ENCODE measurements at places on chromosomes 5 and 9.

DNA sequence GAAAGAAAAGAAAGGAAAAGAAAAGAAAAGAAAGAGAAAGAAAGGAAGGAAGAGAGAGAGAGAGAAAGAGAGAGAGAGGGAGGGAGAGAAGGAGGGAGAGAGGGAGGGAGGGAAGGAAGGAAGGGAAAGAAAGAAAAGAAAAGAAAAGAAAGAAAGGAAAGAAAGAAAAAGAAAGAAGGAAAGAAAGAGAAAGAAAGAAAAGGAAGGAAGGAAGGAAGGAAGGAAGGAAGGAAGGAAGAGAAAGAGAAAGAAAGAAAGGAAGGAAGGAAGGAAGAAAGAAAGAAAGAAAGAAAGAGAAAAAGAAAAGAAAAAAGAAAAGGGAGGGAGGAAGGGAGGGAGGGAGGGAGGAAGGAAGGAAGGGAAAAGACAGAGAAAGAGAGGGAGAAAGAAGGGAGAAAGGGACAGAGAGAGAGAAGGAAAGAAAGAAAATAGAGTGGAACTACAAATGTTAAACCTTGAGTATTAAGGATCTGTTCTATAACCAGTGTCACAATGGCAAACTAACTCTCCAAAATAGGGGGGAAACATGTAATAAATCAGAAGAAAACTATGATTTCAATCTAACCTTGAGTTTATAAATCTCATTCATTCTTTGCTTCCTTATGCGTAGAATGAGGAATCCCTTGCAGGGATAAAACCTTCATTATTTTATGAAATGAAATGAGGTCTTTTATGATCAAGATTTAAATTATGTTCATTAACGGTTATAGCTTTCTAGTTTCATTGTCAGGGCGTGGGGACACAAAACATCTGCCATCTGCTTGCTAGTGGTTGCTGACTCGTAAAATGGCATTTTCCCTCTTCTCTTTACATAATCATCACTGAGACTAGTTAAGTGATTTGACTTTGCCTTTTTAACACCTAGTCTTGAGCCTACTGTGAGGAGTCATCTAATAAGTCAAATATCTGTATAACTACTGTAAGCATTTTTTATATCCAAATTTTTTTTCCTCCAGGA lies 40.7 kb upstream of the RAD23B start:
- no peak for DNase-seq

- no peak for DNase-seq
Measured at GRCh38 chr9:126377536-126377935, 50.9 kb downstream of the MVB12B start.

GRCh38 chr5:31781772-31782171 lies 142.8 kb downstream of the PDZD2 start:
- DNase-seq = no peak

- DNase-seq = no peak
Measured at GRCh38 chr5:127031863-127032232, 1.5 kb upstream of the MARCHF3 start.

DNA sequence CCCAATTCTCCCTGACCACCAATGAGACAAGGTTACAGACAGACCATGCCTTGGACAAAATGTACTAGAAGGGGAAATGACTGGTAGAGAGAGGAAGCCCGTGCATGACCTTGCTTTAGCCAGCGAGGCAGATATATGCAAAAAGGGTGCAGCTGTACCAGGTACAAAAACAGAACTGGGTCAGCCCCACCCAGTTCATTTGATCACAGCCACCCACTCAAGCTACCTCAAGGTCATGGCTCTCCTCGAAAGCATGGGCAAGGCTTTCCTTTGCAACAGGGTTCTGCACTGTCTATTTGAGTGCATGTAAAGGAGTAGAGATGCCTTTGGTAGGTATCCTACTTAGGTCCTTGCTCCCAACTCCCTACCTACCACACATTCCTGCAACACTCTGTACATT lies 33.3 kb downstream of the TLE1 start:
- DNase-seq = no peak

GRCh38 chr9:111897601-111898137 lies 1.1 kb downstream of the UGCG start:
- no peak for DNase-seq
